ENCODE measurements at places on chromosomes 1 and 21.

DNA sequence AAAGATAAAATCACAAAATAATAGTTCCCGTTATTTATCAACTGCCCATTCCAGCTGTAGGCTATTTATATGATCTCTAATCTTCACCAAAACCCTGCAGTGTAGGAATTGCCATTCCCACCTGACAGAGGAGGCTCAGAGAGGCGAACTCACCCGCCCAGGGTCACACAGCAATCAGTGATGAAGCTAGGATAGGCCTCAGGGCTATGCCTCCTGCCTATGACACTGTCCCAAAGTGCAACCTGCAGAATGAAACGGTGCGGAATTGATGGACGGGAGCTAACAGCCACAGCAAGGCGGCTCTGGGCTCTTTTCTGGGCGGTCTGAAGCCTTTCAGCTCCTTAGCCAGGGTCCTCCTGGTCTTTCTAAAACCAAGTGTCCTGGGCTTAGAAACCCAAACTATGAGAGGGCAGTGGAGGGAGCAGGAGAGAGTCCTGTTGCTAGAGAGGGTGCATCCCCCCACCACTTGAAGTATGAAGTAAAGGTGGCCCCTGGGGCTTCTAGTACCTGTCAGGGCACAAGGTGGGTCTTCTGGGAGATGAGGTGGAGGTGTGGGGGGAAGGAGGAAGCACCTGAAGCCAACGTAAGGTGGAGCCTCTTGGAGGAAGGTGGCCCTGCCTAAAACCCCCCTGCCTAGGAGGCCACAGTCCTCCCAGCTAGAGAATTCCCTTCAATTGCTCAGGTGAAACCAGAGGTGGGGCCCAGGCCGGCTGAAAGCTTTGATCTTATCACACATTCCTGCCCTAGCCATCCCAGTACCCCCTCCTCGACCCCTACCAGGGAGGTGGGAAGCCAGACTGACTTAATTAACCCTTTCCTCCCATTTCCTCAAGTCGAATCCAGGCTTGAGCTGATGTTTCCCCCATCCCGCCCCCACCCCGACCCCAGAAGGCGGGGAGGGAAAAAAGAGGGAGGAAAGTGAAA is 14.8 kb downstream of the HSPG2 start:
- ATAC-seq, result no peak

GRCh38 chr1:225870911-225871310 is 11.3 kb downstream of the TMEM63A start:
- no peak for ATAC-seq

GRCh38 chr1:96234299-96234698 is 487.3 kb upstream of the PTBP2 start:
- no peak for ATAC-seq

- ATAC-seq, result no peak
These were observed 98.0 kb upstream of the DEPDC1 start for GRCh38 chr1:68594851-68595250.

DNA sequence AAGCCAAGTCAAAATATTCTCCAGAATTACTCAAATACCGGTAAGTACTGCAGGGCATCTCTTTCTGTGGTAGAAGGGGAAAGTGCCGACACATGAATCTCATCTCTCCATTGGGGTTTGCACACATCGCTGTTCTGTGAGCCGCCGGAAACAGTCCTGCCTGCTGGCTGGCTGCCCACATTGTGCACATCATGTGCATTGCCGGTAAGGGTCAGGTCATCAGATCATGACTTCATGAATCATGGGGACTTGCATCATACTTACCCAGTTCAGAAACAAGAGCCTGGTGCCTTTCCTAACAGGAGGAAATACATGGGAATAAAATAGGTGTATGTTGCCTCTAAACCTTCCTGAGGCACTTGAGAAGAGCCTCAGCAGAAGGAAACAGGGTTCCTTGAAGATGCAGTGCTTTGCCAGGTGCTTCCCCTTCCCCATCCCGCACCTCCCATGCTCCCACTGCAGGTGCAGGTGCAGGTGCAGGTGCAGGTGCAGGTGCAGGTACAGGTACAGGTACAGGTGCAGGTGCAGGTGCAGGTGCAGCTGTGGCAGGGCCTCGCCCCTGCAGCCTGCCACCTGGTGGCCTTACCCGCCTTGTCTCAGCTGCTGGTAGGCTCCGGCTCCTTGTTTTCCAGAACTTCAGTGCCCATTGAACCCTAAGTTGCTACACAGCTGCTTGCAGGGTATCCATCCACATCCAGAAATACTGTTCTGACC is 26.5 kb downstream of the GPR137B start:
- no peak for ATAC-seq

DNA sequence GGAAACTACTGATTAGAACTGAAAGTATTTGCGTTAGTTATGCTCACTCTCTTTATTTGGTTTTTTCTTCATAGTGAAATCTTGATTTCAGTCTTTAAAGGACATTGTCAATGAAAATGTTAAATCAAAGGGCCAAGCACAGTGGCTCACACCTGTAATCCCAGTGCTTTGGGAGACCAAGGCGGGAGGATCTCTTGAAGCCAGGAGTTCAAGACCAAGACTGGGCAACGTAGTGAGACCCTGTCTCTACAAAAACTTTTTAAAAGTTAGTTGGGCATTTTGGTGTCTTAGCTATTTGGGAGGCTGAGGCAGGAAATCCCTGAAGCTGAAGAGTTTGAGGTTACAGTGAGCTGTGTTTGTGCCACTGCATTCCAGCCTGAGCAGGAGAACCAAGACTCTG is 13.6 kb downstream of the RLF start:
- no peak for ATAC-seq

GRCh38 chr21:32516756-32517649 is 68.3 kb downstream of the TCP10L start:
- ATAC-seq, result no peak

GRCh38 chr21:17050156-17050555 is 462.7 kb upstream of the CXADR start:
- no peak for ATAC-seq

DNA sequence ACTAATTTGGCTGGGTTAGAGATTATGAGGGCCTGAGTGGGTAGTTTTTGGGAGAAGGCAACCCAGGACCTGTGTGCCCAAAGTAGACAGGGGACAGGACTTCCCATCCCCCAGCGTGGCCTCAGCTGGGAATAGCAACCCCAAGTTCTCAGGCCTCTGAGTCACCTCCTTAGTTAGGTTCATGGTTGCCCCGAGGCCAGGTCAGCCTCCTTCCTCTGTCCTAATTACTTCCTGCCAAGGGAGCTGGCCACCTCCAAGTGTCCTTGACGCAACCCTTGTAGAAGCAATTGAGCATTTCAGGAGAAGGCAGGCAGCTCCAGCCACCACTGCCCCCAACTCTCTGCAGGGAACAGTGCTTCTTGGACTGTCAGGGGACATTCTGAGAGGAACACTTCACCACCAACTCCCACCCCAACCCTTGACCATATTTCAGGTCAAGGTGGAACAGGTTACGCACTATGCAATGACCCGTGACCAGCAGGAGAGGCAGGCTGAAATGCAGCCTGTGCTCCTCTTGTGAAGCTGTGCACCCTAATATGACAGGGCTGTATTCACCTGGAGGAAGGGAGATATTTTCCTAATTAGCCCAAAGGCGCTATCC is 5.1 kb upstream of the NT5C1A start:
- no peak for ATAC-seq

- peak; percentile 84 for ATAC-seq
These were observed 68.9 kb downstream of the LRRC8C start for GRCh38 chr1:89701746-89702241.

- ATAC-seq, result no peak
These were observed 2.0 kb downstream of the QSOX1 start for GRCh38 chr1:180156631-180157091.

- ATAC-seq, result no peak
These were observed 31.7 kb upstream of the GPR37L1 start for GRCh38 chr1:202090994-202091393.

- no peak for ATAC-seq
These were observed 15.5 kb downstream of the NTPCR start for GRCh38 chr1:232965912-232966217.

- no peak for ATAC-seq
These were observed 56.4 kb upstream of the ADORA3 start for GRCh38 chr1:111559736-111560279.

GRCh38 chr21:45559216-45560105 is 17.2 kb upstream of the SLC19A1 start:
- no peak for ATAC-seq

- no peak for ATAC-seq
These were observed 217.0 kb downstream of the DNAH14 start for GRCh38 chr1:225146478-225146877.

- no peak for ATAC-seq
These were observed 272.5 kb upstream of the LRRC7 start for GRCh38 chr1:69295265-69295664.

GRCh38 chr21:44051462-44051941 is 39.4 kb downstream of the TRAPPC10 start:
- no peak for ATAC-seq

- ATAC-seq, result no peak
These were observed 47.4 kb upstream of the EXO1 start for GRCh38 chr1:241800640-241801039.

DNA sequence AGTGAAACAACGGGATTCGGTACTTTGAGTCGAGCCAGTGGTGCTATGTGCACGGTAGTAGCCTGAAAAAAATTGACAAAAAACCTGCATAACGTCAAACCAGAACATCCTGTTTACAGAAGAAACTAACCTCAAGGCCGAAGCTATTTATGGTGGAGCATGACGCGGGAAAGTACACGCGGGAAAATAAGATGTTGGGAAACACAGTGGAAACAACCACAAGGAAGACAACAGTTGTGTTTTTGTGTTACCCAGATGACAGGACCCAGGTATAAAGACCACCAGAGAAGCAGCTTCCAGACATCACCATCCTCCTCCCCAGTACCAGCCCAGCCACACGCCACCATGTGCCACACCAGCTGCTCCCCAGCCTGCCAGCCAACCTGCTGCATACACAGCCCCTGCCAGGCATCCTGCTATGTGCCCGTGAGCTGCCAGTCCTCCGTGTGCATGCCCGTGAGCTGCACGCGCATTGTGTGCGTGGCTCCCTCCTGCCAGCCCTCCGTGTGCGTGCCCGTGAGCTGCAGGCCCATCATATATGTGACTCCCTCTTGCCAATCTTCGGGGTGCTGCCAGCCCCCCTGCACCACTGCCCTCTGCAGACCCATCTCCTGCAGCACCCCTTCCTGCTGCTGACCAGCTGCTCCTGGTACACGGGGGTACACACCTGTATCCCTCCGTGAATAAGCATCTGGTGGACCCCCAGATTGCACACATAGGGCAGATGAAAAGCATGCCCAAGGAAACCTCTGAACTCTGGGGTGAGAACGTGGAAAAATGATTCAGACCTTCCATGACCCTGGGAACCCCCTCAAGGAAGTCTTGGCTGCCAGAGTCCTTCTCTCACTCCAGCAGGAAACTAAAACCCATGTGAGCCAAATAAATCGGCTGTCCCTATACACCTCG is at the start of gene KRTAP12-3:
KRTAP12-3 (plus strand) TSS at position 298 of the 906 bp plus-strand sequence; CDS start at position 346, 48 bp downstream.
- ATAC-seq, result no peak

GRCh38 chr1:1058921-1059493 is 15.1 kb downstream of the RNF223 start:
- ATAC-seq, result peak; percentile 9

DNA sequence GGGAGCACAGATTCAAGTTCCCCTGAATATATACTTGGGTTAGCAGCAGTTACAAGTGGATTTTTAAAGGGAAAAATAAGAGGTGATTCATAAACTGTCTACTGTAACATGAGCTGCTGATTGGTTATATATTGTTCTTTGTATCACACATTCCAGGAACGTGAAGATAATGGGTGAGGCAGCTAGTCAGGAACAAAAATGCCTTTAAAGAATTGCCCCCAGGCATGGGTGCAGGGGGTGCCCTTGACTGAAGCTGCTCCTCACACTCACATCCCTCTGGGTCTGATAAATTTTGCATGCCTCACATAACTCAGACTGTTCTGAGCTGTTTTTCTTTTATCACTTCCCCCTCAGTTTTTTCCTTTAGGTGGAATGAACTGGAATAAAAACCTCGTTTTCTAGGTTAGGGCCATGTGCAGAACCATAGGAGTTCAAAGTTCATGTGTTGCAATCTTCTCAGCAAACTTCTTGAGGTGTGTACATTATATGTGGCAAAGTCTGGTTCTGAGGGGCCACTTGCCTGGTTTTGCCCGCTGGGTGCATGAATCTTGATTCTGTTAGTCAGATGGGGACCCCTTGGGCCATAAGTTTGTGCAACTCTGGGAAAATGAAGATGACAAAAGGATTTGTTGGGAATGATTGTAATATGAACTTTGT is 21.1 kb downstream of the TBX19 start:
- no peak for ATAC-seq

DNA sequence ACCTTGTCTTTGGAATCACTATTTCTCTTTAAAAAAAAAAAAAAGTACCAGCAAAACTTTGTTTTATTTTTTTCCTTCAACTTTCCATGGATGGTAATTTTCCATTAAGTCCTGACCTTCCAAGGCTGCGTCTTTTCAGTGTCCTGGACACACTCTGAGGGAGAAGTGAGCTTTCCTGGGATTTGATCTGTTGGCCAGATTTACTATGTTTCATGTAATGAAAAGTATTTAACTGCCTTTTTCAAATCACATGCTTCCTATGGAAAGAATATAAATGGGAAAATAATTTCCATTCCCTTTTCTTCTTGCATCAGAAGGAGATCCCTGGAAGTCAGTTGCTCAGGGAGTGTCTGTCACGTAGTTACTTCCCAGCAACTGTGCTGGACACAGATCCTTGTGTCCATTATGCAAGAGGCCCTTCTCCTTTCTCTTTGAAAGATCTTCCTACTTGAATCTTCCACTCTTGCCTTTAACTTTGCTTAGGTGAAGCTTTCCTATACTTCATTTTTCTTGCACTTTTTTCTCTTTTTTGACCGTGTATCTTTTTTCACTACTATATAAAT is 59.3 kb downstream of the CENPF start:
- no peak for ATAC-seq

GRCh38 chr1:34865573-34865972 is 6.0 kb upstream of the SMIM12 start:
- ATAC-seq, result no peak

DNA sequence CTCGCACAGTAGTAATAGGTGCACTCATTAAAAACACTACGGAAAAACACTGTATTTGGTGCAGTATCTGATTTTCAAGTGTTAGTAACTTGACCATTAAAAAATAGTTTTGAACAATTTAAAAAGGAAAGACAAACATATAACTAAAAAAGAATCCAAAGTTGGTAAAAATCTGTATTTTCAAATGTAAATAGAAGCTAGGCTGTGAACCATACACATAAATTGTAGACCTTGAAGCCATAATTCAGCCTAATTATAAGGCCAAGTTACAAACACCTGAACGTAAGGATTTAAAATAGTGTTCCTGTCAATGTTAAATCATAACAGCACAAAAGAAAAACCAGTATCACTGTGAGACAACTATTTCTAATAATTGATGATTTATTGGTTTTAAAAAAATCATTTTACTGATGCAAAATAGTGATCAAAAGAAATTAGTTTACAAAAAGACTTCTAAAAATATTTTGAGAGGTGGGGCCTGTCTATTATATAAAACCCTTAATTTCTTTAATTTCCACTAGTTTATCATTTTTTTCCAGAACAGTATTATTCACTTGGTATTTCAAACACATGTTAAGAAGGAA is 4.5 kb downstream of the IRF2BP2 start:
- ATAC-seq, result no peak

DNA sequence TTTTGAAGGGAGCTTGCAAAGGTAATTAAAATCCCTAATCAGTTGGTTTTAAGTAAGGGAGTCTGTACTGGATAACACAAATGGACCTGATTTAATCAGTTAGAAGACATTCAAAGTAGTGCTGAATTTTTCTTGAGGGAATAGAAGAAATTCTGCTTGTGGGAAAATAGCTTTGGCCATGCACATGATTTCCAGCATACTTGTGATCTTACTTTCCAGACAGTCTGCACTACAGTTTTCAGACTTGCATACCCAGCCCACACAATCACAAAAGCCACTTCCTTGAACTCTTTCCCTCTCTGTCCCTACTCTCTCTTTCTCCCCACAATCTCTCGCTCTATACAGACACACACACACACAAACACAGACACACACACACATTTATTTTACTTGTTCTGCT is 852.1 kb downstream of the PLA2G4A start:
- no peak for ATAC-seq
